ENCODE measurements at places on chromosomes 5 and 9.

DNA sequence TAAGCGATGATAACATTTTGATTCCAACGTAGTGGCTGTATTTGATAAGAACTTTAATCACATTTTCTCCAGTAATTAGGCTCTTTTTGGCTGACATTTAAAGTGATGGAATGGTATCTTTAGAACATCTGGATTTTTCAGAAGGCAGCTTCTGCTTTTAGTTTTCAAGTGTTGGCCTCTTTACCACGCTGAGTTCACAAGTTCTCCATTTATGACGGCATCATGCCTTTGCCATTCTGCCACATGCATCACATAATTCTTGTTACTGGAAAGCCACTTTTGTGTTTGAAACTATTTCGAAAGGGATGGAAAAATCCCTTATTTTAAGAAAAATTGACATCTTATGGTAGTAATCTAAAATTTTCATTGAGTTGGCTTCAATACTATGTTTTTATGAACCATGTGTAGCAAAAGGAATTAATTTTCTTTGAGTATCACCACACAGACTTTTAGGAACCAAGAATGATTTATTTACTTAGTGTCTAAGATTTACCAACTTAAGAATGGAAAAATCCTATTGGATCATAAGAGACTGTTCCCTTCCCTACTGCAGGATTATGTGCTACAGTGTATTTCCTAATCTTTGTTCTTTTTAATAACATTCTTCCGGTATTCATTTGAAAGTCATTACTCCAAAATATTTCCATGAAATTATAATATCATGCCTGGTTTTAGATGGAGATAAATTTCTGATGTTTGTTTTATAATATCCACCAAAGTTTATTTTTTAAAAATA lies 344.2 kb downstream of the ADGRV1 start:
- DNase-seq = no peak

GRCh38 chr5:123721675-123722276 lies 209.8 kb downstream of the CSNK1G3 start:
- no peak for DNase-seq

DNA sequence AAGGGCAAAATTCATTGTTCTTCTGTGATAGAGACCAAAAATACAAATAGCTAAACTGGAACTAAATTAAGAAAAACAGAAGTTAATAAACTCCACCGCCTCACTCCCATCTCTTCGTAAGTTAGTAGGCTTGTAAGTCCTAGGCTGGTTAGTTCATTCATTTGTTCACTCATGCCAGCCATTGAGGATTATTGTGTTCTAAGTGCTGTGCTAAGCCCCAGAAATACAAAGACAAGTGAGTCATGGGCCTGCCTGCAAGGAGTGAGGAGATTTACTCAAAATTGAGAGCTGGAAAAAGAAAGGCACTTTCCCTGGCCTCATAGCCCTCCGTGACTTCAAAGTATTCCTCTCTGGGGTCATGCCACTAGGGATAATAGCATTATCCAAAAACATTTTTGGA lies 8.5 kb downstream of the DOCK8 start:
- no peak for DNase-seq

GRCh38 chr5:16593013-16593412 lies 23.8 kb downstream of the RETREG1 start:
- no peak for DNase-seq

- no peak for DNase-seq
Observed at GRCh38 chr9:7671847-7672246, 127.7 kb downstream of the DMAC1 start.
